ENCODE measurements at places on chromosomes 16 and 17.

- DNase-seq = no peak
These were observed 156.1 kb upstream of the CACNG5 start for GRCh38 chr17:66678827-66679226.

DNA sequence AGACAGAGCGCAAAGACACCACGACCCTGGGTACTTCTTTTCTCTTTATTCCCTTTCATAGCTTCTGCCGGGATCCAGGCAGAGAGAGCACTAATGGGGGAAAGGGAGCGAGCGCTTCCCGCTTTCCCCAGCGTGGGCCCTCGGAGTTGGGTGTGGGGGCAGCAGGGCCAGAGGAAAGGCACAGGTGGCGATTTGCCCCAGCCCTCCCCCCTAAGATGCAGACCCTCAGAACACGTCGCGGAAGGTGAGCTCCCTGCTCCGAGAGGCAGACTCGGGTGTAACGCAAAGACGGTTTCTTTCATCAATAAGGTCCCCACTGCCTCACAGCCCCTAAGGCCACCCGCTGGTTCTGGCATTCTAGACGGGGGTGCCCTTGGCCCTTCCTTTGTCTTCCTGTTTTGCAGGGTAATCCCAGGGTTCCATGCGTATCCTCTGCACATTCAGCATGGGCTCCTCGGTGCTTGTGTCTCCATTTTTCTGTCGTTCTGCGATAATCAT is 570 bp upstream of the NME3 start:
- no peak for DNase-seq

- no peak for DNase-seq
These were observed 3.8 kb downstream of the PLD2 start for GRCh38 chr17:4810696-4811290.

GRCh38 chr16:5581908-5582307 is 484.3 kb upstream of the EEF2KMT start:
- DNase-seq = no peak

GRCh38 chr16:89104930-89105571 is 11.4 kb downstream of the ACSF3 start:
- DNase-seq = no peak

GRCh38 chr17:50527155-50527762 is 5.3 kb upstream of the EPN3 start:
- no peak for DNase-seq

DNA sequence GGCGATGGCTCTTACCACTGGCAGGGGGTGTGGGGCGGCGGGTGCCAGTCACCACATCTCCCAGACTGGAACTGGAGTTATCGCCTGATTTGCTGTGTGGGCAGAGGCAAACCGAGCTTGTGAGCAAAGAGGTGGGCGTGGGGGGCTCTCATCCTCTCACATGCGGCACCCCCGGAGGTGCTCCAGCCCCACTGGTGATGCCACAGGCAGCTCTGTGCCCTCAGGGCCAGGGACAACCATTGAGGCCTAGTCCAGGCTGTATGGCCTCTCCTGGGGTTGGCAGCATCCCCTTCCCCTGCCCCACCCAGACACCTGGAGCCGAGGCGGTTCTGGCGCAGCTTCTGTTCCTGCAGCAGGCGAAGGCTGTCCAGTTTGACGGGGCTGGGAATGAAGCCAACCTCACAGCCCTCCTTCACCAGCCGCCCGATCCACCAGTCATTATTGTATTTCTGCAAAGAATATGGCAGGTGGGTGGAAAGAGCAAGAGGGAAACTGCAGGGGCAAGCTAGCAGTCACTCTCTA is 10.9 kb downstream of the CACNB1 start:
- no peak for DNase-seq
